ENCODE measurements at places on chromosomes 7 and 10.

DNA sequence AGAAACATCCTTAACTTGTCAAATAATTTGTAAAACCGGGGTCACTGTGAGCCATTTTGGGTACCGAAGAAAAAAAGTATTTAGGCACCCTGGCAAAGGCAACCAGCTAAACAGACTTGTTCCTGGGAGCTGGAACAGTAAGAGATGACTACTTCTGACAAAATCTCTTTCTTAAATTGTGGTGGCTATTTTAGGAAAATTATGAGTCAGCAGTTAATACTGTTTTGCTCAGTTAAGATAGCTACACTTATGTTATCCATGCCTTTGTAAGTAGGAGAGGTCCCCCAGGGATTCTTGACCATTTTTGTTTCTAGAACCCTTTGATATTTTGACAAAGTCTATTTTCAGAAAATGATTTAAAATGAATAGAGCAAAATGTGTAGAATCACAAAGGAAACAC lies 68.7 kb downstream of the TAX1BP1 start:
- no peak for DNase-seq

DNA sequence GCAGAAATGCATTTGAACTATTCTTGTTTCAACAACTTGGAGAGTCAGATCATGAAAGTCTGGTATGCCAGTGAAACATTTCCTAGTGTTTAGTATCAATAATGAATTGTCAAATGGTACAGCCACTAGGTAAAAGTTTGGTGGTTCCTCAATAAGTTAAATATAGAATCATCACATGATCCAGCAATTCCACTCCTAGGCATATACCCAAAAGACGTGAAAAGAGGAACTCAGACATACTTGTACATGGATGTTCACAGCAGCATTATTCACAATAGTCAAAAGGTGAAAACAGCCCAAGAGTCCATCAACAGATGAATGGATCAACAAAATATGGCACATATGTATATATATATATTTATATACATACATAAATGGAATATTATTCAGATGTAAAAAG lies 67.0 kb upstream of the HPS1 start:
- no peak for DNase-seq

GRCh38 chr7:159149488-159149887 lies 4.8 kb upstream of the VIPR2 start:
- DNase-seq = no peak

DNA sequence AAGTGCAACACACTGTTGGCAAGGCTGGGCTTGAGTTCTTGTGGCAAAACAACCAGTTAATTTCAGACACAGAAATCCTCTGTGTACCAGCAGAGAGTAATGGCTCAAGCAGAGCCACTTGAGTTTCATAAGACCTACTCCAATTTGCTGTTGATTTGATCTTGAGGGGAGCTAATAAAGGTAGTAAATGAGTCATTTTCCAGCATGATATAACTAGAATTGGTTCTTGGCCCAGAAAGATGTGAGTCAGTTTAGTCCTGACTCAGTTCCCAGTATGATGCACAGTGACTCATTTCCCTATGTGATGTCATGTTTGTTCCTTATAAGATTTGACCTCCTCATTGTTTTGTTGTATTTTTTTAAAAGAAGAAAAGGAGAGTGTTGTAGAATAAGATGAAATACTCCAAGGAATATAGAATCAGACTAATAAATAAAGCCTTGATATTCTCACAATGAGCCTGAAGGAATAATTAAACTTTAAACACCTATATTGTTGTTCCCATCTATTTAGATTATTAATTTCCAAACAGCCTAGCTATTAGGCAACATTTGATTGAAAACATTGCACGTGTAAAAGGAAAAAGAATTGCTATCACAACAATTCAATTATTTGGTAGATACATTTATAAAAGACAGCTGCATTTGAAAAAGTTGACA lies 186.2 kb downstream of the REEP3 start:
- DNase-seq = no peak

GRCh38 chr10:71817831-71818655 lies 33.0 kb downstream of the PSAP start:
- no peak for DNase-seq

- no peak for DNase-seq
These were observed 260.3 kb upstream of the FERD3L start for GRCh38 chr7:19405541-19405940.

- DNase-seq = no peak
These were observed at the start of gene HDAC9 for GRCh38 chr7:18495412-18496340. TSS of gene HDAC9 (plus strand) at chr7:18495749. CDS start at chr7:18496303, 554 bp downstream.
